ENCODE measurements at places on chromosomes 3 and 15.

- DNase-seq = peak; percentile 71
Observed at GRCh38 chr3:159787178-159787574, 201.5 kb upstream of the IL12A start.

DNA sequence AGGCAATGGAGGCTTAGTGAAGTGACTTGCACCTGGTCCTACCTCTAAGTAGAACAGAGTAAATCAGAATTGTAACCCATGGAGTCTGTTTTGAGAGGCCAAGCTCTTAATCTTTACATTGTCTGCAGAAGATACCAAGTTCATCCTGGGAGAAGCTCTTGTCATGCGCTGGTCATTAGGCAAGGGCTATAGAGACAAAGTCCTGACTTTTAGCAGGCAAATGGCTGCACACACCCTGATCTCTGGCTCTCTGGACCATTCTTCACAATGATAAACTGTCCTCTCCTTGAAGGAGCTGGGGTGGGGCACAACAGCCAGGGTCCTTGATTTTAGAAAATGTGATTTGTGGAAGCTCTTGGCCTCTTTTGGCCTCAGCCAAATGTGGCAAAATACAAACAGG, 65.4 kb downstream of the MCTP2 start:
- no peak for DNase-seq

DNA sequence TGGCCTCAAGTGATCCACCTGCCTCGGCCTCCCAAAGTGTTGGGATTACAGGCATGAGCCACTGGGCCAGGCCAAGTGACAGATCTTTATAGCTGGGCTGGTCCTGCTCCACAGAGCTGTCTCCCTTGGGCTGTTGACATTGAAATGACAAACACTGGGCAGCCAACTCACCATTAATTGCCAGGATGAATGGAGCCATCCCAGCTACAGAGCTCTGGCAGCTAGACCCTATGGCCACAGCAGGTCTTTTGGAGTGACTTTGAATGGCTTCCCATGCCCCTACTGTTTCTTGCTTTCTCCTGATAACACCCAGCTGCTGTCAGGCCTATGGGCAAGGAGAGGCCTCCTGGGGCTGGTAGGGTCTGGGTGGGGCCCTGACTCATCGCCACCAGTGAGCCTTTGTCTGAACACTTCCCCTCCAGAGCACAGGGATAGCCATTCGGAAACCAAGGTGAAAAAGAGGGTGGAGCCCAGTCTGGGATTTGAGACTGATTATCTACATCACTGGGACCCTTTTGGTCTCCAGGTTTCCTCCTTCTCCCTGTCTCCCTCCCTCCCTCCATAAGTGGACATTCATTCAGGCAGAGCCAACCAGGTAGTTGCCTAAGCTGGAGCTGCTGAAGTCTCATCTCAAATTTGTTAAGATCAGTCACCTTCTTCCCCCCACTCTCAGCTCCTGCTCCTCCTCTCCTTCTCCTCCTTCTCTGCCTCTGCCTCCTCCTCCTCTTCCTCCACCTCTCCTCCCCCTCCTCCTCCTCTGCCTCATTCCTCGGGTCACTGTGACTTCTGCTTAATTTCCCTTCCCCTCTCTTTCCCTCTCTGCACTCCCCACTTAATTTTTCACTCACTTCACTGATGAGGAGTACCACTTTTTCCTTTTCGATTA, 34.0 kb downstream of the BHLHE40 start:
- no peak for DNase-seq

- DNase-seq = no peak
Observed at GRCh38 chr3:187944390-187945179, 199.3 kb upstream of the BCL6 start.

DNA sequence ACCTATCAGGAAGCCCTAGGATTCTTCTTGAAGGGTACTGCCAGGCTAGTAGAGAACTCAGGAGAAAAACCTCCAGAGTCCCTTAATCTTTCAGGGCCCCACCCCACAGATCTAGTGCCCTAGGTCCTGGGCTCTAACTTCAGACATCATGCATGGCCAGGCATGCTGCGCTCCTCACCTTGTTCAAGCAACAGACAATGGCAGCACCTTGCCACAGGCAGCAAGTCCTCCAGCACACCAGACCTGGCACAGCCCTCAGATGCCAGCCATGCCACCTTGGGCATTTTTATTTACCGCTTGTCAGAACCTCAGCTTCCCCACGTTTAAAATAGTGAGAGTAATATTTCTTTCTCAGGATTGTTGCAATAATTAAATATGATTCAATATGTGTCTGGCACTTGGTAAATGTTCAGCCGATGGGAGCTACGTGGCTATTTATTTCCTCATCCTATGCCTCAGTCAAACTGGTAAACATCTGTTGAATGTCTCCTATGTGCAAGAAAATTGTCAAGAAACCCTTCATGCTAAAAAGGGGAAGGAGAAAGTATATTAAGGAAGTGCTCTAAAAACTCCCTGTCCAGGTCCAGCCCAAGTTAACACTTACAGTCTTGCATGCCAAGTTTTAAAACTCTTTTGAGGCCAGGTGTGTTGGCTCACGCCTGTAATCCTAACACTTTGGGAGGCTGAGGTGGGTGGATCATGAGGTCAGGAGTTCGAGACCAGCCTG, 14.5 kb upstream of the CCR1 start:
- no peak for DNase-seq

DNA sequence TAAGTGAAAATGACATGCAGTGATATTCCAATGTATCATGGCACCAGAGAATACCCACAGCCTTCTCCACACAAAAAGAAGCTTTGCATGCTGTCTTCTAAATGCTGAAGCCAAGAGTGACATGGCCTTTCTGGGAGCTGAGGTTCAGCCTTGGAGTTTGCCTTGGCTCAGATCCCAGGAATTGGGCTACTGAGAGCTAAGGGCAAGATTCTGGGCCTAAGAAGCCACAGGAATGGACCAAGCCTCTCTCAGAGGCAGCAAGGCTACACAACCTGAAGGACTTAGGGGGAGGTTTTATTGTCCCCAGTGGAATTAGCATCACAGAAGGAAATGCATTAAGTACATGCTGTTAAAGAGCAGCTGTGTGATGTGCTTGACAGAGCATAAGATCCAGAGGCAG, 1078.5 kb downstream of the TUSC7 start:
- DNase-seq = peak; percentile 98

GRCh38 chr15:92579931-92580470, 75.6 kb downstream of the FAM174B start:
- DNase-seq = no peak

DNA sequence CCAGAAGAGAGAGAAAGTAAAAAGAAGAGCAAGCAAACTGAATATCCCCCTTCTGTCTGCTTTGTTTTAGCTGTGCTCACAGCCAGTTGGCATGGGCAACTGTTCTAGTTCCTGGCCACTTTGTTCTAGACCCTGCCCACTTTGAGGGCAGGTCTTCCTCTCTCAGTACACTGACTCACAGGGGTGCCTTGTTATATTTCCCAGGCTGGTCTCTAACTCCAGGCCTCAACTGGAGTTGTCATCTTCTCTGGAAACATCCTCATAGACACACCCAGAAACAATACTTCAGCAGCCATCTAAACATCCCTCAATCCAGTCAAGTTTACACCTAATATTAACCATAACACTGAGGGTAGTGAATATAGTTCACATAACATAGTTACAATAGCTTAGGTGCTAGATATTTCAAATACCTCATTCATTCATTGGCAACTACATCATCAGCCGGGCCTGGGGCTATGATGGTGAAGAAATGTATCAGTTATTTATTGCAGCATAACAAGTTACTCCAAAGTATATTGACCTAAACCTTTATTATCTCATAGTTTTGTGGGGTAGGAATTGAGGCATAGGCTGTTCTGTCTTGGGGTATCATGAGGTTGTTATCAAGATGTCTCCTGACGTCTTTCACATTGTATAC, 106.0 kb downstream of the UBE2E2 start:
- DNase-seq = no peak

DNA sequence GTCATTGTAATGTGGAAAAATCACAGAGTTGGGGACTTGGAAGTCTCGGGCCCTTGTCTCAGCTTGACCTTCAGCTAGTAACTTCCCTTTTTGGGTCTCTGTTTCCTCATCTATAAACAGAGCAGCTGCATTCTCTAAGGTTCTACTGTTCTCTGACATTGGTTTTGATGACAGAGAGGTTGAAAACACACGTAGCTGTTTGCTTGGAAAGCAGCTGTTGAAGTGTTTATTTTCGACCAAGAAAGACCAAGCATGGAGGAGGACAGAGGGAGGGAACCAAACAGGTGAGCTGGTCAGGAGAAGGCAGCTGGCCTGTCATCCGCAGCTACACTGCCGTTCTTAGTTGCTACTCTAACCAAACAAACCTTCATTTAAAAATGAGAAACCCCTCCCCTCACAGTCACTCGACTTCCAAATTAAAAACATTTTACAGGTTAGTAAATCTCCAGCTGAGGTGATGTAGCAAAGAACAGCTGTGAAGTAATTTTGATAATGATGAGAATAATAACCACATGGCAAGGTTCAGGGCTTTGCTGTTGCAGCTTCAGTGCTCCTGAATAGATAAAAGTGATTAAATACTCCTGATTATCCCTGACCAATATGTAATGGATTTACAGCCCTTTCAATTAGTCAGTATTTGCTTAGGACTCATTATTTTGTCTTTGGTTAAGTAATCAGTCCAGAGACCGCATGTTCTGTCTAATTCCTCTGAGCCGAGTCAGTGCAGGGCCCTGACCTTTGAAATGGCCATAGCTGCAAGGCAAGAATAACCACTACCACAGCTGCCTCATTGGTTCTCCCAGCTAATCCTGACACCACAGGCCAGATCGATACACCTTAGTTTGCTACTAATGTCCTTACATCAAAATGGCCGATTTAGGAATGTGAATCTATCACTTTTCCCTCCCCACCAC, 65.3 kb downstream of the MEIS2 start:
- DNase-seq = no peak

DNA sequence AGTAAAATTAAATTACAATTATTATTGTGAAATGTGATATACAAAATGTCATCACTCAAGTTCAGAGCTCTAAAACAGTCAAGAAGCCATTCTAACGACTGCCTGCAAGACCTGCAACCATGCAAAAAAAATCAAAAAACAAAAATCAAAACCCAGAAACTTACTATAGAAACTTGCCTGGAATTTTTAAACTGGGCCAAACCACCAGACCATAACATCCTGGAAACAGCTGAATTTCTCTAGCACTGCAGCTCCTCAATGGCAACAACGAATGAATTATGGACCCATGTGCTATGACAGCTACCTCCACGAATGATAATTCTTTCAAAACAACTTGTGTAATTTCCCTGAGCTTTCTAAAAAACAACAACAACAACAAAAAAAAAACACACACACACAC, 130.0 kb upstream of the KCNMB2 start:
- no peak for DNase-seq

GRCh38 chr3:182913889-182914288, 66.4 kb downstream of the DCUN1D1 start:
- no peak for DNase-seq

GRCh38 chr3:35966629-35967464, 327.5 kb downstream of the ARPP21 start:
- DNase-seq = no peak

Measured in skeletal muscle cell (primary cell).